ENCODE measurements at places on chromosomes 3 and 15.

- peak; percentile 95 for DNase-seq
Measured at GRCh38 chr15:63048115-63048775, 5.7 kb downstream of the TPM1 start.

DNA sequence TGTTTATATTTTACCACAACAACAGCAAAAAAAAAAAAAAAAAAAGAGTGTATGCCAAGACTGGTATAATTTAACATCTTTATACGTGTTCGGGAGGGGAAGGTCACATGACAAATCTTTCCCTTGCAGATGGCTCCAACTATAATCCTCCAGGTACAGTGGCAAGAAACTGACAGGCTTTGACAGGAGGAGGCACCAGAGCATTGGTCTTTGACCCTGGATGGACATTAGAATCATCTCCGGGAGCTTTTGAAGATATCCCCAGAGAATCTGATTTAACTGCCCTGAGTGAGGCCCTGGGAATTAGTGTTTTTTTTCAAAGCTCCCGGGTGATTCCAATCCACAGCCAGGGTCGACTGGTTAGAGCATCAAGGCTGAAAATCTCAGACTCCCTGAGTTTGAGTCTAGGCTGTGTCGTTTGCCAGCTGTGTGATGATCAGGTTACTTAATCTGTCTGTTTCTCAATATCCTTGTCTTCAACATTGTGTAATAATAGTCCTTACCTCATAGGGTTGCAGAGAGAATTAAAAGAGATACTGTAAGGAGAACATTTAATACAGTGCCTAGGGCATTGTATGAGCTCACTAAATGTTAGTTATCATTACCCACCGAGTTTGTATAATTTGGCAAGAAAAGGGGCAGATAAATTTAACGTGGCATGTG is 8.9 kb upstream of the SEMA5B start:
- DNase-seq: no peak

DNA sequence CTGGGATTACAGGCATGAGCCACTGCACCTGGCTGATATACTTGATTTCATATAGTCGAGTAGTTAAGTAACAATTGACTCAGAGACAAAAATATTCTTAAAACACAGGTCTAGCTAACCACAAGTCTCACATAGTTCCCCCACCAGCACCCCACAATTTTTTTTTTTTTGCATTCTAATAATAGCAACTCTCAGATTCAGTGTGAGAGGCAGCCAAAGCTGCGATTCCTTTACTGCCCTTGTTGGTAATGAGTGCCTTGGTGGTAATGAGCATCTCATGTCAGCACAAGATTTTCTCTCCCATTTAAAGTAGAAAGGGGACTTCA is 72.5 kb downstream of the WWTR1 start:
- DNase-seq: no peak

DNA sequence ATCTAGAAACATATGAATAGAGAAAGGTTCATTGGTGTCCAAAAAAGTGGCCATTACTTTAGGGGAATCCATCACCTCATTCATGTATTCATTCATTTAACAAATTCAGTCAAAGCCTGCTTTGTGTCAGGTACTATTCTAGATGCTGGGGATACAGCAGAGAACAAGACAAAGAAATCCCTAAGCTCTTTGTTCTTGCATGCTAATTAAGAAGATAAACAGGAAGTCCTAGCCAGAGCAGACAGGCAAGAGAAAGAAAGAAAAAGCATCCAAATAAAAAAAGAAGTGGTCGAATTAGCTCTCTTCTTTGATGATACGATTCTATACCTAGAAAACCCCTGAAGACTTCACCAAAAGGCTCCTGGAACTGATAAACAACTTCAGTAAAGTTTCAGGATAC is 12.4 kb upstream of the ZMAT3 start:
- DNase-seq: no peak

DNA sequence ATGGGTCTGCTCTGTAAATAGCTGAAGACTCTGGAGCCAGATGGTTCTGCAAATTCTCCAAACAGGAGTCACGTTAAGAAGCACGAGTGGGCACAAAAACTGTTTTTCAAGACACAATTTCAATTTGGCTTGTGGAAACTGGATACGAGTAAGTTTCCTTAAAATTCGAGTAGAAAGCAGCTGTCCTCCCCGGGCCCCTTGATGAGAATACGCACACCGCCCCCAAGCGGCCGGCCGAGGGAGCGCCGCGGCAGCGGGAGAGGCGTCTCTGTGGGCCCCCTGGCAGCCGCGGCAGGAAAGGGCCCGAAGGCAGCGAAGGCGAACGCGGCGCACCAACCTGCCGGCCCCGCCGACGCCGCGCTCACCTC is 778 bp upstream of the THBS1 start:
- DNase-seq: peak; percentile 99

- no peak for DNase-seq
Measured at GRCh38 chr3:111808439-111808838, 50.6 kb upstream of the PHLDB2 start.

DNA sequence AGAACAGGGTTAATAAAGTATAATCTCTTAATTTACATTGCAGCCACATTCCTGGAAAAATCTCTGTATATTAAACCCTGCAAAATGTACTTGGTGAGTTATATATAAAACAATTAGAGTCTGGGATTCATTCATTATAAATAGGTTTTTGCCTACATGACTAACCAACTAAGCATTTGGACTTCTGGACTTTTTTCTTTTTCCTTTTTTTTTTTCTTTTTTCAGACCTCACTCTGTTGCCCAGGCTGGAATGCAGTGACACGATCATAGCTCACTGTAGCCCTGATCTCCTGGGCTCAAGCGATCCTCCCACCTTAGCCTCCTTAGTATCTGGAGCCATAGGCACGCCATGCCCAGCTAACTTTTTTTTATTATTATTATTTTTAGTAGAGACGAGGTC is 4.5 kb downstream of the DNAJC13 start:
- no peak for DNase-seq

GRCh38 chr3:50242851-50243542 is 7.0 kb downstream of the GNAI2 start:
- peak; percentile 52 for DNase-seq

DNA sequence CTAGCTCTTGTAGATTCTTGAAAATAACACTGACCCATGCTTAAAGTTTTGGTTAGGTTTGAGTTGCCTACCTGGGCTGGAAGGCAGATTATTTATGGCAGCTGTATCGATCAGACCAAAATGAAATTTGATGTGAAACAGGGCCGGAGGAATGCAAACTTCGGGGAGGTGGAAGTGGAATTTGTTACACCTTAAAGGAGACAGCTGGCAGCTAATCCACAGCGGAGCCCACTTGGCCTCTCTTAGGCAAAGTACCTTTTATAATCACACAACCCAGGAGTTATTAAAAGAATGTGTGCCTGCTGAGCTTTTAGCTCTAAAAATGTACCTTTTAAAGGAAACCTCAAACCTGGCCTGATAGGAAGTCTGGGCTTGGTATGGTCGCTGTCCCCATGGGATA is 250.9 kb upstream of the TPM1 start:
- no peak for DNase-seq

- no peak for DNase-seq
Measured at GRCh38 chr3:66452303-66453011, 48.4 kb downstream of the LRIG1 start.

DNA sequence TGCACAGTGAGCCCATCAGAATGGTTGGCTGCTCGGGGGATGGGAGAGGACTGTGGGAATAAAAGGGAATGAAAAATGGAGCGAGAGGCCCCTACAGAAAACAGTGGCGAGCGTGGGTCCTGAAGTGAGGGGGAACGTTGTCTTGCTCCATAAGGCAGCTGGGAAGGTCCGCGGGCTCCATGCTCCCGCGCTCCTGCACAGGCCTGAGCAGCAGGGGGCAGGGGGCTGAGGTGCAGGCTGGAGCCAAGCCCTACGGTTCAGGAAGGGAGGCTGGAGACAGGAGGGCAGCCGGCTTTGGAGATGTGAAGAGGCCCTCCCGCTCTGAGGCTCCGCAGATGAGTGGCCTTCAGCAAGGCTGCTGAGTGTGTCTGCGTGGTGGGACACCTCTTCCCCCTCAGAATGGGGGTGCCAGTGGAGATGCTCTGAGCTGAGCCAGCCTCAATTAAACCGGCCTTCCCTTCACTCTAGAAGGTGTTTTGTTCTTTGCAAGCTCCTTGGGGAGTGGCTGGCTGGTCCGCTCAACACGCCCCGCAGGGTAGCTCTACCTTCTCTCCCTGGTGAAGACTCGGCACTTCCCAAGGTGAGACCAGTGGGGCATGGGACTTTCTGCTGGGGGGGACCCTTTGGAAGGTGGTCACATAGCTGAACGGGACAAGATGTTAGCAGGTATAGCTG is 208.0 kb downstream of the XXYLT1 start:
- no peak for DNase-seq

GRCh38 chr3:169812332-169813235 is at the start of the genes LRRC34 and LRRIQ4:
TSS of gene LRRC34 (minus strand) at chr3:169812904. CDS start at chr3:169812548, 356 bp downstream.
TSS of gene LRRIQ4 (plus strand) at chr3:169812870. CDS start at chr3:169821922, 9,052 bp downstream.
- peak; percentile 81 for DNase-seq

GRCh38 chr15:68318008-68318835 is 40.7 kb downstream of the FEM1B start:
- DNase-seq: no peak
